ENCODE measurements at places on chromosomes 6 and 20. TPM values are rescaled to one million over a fixed set of nuclear protein-coding genes. Genes with fewer than 3 reads are reported as not detected.

GRCh38 chr20:44533928-44534327 lies 12.1 kb upstream of the SERINC3 start:
- no peak for DNase-seq
- H3K4me3 ChIP-seq, result no peak overlapping the region
- no peak overlapping the region for H3K27ac ChIP-seq
- no peaks in the 10 kb centered on the region for H3K4me1 ChIP-seq

- DNase-seq, result no peak
- peaks cover 74% of the 10 kb centered on the region for H3K27me3 ChIP-seq
- no peaks in the 10 kb centered on the region for H3K36me3 ChIP-seq
- H3K27ac ChIP-seq, result peak overlapping the region; percentile 32
These were observed 3.0 kb downstream of the PPP1R14C start for GRCh38 chr6:150145830-150146229.

GRCh38 chr20:63167026-63167917 lies 48.7 kb downstream of the YTHDF1 start:
- no peaks in the 10 kb centered on the region for H3K4me1 ChIP-seq
- peaks cover 52% of the 10 kb centered on the region for H3K27me3 ChIP-seq
- no peak for DNase-seq
- no peak overlapping the region for H3K4me3 ChIP-seq
- H3K36me3 ChIP-seq, result no peaks in the 10 kb centered on the region
- no peak overlapping the region for H3K27ac ChIP-seq

GRCh38 chr6:15986027-15986629 lies 142.8 kb upstream of the MYLIP start:
- H3K27ac ChIP-seq, result no peak overlapping the region
- no peaks in the 10 kb centered on the region for H3K36me3 ChIP-seq
- peaks cover 10% of the 10 kb centered on the region for H3K4me1 ChIP-seq
- no peaks in the 10 kb centered on the region for H3K27me3 ChIP-seq
- H3K4me3 ChIP-seq, result no peak overlapping the region
- DNase-seq, result no peak

Gene FAM83C
- not detected for total RNA-seq
